ENCODE measurements at places on chromosomes 16 and 17. TPM values are rescaled to one million over a fixed set of nuclear protein-coding genes. Genes with fewer than 3 reads are reported as not detected.

- no peak for DNase-seq
Observed at GRCh38 chr17:50207792-50208567, 6.5 kb upstream of the COL1A1 start.

DNA sequence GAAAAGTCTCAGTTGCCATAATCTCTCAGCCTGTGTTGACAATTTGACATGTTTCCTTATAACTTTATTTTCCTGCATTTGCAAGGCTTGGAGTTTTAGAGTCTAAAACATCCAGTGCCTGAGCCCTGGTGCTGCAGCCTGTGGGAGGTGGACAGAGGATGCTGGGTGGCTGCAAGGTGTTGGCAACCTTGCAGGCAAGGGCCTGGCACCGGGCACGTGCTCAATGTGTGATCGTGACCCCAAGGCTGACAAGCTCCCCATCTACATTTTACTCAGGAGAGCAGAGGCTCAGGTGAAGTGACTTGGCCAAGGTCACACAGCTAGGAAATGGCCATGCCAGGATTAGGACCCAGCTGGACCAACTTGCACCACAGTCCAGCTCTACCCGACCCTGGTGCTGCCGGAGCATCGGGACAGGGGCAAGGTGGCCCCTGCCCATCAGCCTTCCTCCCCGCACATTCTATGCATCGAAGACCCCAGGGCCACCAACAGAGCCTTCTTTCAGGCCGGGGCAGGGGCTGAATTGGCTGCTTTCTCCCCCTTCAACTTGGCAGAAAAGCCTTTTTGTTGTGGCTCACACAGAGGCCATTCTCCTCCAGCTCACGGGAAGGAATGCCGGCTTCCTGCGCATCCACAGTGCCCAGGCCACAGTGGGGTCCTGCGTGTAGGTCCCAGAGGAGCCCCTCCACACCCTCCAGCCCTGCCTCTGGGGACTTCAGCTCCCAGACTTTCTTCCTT is 23.1 kb downstream of the MMP15 start:
- no peak for DNase-seq

GRCh38 chr17:61414141-61414935 is 14.7 kb downstream of the TBX2 start:
- DNase-seq: no peak

- DNase-seq: no peak
Observed at GRCh38 chr17:74119965-74120364, 83.5 kb upstream of the RPL38 start.

DNA sequence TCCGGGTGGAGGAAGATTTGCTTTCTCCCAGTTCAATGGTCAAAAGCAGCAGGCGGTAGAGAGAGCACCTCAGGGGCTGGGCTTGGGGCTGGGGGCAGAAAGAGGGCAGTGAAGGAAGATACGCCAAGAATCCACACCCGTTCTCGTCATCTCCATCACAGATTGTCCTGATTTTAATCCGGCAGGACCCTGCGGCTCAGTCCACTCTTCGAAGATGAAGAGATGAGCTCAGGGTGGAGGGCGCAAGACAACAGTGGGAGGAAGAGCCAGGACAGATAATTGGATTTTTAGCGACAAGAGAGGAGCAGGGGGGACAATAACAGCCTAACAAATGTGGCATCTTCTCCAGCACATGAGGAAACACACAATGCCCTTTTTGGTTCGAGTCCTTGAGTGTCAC is 165.9 kb downstream of the SDK2 start:
- no peak for DNase-seq

DNA sequence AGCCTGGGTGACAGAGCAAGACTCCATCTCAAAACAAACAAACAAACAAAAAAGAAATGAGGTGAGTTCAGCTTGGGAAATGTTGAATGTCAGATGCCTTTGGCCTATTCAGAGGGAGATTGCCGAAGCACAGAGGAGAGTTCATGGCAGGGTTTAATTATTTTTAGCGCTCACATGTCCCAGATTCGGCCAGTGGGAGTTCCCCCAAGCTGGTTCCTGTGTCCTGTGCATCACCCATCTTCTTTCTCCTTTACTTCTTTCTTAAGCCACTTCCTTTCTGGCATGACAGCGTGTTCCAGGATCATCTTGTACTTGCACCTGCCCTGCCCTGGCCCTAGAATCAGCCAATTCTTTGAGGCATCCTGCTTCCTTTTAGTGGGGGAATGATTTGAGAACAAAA is 9.2 kb downstream of the MPV17L start:
- DNase-seq: peak; percentile 64

DNA sequence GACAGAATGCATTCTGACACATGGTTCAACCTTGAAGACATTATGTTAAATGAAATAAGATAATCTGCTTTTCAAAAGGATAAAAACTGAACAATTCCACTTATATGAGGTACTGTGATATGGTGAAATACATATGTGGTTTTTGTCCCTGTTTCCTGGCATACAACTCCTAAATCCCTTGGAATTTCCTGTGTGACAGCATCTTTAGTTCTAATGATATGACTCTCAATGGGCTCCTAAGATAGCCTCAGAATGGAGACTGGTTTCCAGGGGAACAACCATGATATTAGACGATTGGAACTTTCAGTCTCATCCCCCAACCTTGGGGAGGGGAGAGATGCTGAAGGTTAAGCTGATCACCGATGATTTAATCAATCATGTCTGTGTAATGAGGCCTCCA is 37.7 kb upstream of the PHLPP2 start:
- DNase-seq: no peak

GRCh38 chr16:23482778-23483177 is 27.5 kb downstream of the GGA2 start:
- no peak for DNase-seq

- no peak for DNase-seq
Observed at GRCh38 chr17:9424071-9424640, 151.5 kb downstream of the STX8 start.

- DNase-seq: no peak
Observed at GRCh38 chr17:64006361-64007088, 8.4 kb downstream of the PRR29 start.

DNA sequence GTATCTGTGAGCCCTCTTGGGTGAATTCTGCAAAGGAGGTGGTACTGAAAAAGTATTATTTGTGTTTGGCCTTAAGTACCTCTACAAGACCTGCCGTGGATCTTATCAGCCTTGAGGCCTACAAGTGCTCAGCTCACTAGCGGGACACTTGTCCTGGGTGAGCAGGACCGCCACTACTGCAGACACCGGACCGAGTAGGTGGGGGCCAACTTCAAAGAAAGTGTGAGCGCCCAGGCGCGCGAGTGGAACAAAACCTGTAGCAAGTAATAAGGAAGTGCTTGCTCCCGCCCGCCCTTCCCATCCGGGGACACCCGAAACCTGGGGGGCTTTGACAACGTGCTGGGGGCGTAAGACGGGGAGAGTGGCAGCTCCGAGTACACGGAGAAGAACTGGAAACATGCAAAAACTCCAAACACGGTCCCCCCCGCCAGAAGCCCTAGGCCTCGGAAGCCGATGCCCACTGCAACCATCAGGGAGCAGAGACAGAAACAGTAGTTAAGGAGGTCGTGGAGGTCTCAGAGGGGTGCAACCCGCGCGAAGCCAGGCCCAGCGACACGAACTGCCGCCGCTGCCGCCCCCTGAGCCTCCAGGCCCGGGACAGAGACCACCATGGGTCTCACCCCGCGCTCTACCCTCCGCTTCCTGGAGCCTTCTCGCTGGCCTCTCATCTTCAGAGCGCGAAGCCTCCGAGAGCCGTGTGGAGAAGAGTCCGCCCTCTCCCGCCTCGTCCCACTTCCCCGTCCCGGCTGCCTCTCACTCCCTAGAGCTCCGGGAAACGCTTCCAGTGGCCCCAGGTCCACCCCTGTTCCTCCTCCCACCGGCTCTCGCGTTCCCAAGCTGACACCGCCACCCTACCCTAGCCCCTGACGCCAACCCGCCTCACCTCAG is 537 bp downstream of the CNOT1 start:
- no peak for DNase-seq

Gene G6PC1
- not detected for total RNA-seq

Gene CCL5
- total RNA-seq: not detected

Gene RAC3
- 7.7 TPM for total RNA-seq

Gene ITGA2B
- 0.60 TPM for total RNA-seq

Gene TBC1D3H
- not detected for total RNA-seq

All from renal cortical epithelial cell (primary cell).